ENCODE measurements at places on chromosomes 13 and 19.

DNA sequence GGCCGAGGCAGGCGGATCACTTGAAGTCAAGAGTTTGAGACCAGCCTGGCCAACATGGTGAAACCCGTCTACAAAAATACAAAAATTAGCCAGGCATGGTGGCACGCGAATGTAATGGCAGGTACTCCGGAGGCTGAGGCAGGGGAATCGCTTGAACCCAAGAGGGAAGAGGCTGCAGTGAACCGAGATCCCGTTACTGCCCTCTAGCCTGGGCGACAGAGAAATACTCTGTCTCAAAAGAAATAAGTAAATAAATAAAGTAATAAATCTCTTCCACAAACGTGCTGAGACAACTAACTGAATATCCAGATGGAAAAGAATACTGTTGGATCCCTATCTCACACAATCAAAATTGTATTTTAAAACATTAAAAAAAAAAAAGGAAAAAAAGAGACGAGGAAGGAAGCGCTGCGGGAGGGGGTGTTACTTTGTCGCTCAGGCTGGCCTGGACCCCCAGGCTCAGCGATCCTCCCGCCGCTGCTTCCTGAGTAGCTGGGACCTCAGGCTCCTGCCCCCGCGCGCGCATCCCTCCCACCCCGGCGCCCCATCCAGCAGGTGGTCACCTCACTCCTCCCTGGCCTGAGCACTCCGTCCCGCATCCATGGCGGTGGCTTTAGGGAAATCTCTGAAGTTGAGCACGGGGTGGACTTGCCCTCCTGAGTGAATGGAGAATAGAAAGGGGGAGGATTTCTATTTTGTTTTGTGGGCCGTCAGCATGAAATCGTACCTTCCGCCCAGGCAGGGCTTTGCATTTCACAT, 628 bp upstream of the ZNF813 start:
- no peak for DNase-seq

DNA sequence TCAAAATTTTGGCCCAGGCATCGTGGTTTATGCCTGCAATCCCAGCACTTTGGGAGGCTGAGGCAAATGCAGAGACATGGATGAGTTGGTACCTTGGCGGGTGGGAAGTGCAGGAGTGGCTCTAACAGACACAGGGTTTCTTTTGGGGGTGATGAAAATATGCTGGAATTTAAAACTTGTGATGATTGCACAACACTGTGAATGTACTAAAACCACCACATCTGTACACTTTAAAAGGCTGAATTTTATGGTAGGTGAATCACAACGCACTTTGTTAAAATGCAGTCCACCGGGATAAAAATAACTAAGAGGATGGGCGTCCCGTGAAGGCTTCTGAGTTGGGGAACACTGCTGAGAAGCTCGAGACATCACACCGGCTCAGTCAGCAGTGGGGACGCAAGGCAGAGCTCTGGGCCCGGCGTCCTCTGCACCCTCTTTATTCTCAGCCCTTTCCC, 47.1 kb downstream of the MLLT1 start:
- DNase-seq = no peak

DNA sequence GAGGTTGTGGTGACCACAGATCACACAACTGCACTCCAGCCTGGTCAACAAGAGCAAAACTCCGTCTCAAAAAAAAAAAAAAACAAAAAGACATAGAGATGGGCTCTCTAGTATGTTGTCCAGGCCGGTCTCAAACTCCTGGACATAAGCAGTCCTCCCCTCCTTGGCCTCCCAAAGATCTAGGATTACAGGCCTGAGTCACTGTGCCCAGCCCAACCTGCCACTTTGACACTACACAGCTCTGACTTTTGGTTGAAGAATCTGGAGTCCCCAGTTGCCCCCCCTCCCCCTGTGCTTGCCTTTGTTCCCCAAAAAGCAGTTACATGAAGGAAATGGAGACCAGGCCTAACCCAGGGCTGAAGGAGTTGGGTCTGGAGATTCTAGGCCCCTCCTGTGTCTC, 12.9 kb downstream of the CARM1 start:
- no peak for DNase-seq

DNA sequence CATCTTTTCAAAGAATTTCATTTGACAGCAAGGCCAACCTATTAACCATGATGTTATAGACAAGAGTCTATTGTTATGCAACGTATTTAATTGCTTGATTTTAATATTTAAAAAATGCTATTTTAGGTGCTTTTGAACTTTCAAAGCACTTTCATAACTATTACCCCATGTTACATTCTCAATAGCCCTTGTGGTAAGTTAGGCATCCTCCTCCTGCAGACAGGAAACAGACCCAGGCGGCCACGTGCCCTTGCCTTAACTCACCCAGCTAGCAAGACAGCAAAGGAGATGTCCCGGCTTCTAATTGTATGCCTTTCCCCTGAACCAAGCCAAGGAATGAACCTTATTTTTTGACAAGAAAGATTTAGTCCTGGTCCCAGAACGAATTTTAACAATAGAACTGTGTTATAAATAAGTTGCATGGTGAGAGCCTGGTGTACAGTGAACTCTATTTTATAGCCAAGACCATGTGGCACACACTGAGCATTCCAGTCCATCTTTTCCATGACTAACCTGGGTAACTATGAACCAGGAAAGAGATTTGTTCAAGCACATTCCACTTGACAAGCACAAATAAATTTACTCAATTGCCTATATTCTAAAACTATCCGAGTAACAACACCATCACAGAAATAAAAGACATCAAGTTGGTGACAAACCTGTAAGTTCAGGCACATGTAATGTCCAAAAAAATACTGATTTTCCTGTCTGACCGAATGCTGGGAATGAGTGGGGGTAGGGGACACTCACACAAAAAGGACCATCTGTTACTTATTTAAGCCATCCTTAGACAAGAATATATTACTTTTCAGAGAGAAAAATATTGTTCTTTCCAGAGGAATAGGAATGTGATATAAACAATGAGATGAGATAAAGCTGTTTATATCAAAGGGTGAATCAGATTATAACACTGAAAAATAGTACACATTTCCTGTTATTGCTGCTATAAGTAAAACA, 163.0 kb downstream of the EFNB2 start:
- DNase-seq = no peak

GRCh38 chr19:1084024-1084868, 10.9 kb downstream of the POLR2E start:
- DNase-seq = no peak

GRCh38 chr13:41458761-41459431, 1.5 kb downstream of the RGCC start:
- DNase-seq = peak; percentile 81

GRCh38 chr19:49741210-49741844, 21.8 kb downstream of the TSKS start:
- no peak for DNase-seq
